Endothelial cell of umbilical vein (primary cell): ENCODE measurements at places on chromosomes 5 and 9. TPM values are rescaled to one million over a fixed set of nuclear protein-coding genes. Genes with fewer than 3 reads are reported as not detected.

GRCh38 chr9:133353548-133353947, 2.7 kb downstream of the SURF1 start:
- no peak for DNase-seq

GRCh38 chr5:179267071-179267670, 78.1 kb downstream of the ADAMTS2 start:
- DNase-seq = no peak

The BSPRY gene
- polyA plus RNA-seq = not detected in 2 replicates

The CYLC2 gene
- not detected in 2 replicates for polyA plus RNA-seq

DNA sequence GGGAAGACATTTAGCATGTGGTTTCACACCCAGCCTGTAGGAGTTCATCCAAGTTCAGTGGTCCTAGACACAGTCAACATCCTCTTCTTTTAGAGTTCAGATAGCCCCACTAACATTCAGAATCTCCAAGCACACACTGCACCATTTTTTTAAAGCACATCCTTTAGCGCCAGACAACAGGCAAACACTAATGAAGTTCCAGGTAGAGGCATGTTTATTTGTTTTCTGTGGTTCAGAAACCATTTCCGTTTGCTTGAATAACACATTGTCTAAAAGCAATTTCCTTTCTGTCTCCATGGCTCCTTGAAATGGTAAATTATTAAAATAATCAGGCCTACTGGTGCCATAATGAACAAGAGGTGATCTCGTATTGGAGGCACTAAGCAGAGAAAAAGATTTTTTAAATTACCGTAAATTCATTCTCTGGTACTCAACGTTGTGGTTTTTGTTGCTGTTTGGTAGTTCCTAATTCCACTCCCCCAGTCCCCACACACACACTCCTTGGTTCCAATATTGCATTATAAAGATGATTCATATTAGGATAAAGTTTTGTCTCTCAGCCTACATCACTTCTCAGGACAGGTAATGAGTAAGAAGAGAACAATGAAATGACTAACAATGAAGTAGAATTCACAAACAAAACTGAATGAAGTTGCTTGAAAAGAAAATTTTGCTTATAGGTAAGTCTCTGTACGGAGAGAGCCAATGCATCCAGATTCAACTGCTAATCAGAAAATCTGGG, 153.1 kb downstream of the PCSK1 start:
- peak; percentile 14 for DNase-seq
